ENCODE measurements at places on chromosomes 2 and 18. TPM values are rescaled to one million over a fixed set of nuclear protein-coding genes. Genes with fewer than 3 reads are reported as not detected.

Gene TACR1
- 0.37 TPM for total RNA-seq

Gene SLC9A4
- total RNA-seq, result not detected

DNA sequence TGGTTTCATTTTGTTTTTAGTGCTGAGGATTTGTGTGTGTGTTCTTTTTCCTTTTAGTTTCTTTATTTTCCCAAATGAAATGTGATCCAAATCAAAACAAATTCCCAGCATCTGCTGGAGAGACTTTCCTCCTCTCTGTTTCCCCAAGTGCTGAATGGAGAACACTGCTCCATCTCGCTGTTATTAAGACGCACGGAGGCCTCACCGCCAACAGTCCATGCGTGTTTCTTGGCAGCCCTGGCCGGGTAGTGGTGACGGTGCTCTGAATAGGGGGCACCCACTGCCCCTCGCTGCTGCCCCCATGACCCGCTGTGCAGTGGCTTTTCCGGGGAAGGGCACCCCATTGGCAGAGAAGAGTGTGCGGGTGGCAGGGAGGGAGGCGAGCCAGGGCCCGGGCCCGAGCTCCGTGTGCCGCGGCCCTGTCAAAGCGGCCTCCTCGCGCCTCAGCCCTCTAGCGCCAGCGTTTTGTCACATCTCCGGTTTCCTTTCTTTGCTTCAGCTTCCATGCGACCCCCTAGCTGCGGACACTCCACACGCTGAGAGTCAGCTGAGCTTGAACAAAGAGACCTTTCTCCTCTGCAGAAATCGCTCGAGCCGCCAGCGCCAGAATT, 473.7 kb upstream of the SALL3 start:
- no peak overlapping the region for H3K27ac ChIP-seq
- no peak for DNase-seq
- H3K36me3 ChIP-seq, result no peaks in the 10 kb centered on the region
- no peaks in the 10 kb centered on the region for H3K4me1 ChIP-seq
- H3K4me3 ChIP-seq, result no peak overlapping the region

DNA sequence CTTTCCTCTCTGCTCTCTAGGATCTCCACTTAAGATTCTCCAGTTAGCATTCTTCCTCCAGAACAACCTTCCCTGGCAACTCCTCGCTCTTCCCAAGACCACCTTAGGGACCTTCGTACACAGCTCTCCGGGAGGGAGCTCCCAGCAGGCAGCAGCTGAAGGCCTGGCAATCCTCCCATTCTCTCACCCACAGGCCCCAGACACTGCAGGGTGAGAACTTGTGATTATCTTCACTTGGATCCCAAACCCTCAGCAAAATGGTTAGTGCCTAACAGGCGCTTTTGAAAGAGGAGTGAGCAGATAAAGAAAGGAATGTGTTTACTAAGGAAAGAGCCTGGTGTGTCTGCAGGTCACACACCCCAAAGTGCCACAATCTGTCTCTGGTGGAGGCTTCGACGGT, 83.8 kb upstream of the SNTG2 start:
- H3K4me3 ChIP-seq, result no peak overlapping the region
- no peaks in the 10 kb centered on the region for H3K27me3 ChIP-seq
- no peak overlapping the region for H3K27ac ChIP-seq
- no peaks in the 10 kb centered on the region for H3K4me1 ChIP-seq
- H3K36me3 ChIP-seq, result no peaks in the 10 kb centered on the region

GRCh38 chr2:217994776-217995274, 8.0 kb downstream of the TNS1 start:
- no peak for DNase-seq
- H3K36me3 ChIP-seq, result no peaks in the 10 kb centered on the region
- peaks cover 42% of the 10 kb centered on the region for H3K4me1 ChIP-seq
- H3K4me3 ChIP-seq, result no peak overlapping the region
- no peak overlapping the region for H3K27ac ChIP-seq
- H3K27me3 ChIP-seq, result no peaks in the 10 kb centered on the region

DNA sequence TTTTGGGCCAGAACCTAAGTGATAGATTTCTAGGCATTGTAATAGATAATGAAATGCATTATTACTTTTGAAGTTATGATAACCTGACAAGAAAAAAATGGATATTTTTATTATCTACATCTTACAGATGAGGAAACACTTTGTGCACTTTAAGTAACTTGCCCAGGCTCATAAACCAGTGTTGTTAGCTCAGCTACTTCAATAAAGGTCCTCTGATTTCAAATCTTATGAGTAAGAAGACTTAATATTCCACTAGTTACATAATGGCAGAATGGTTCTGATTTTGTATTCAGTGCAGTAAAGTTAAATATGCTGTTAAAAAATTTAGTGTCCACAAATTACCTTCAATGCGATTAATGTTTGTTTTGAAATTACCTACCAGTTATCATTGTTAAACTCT, 199.0 kb downstream of the BABAM2 start:
- H3K36me3 ChIP-seq, result no peaks in the 10 kb centered on the region
- no peak overlapping the region for H3K4me3 ChIP-seq
- no peaks in the 10 kb centered on the region for H3K27me3 ChIP-seq
- no peak overlapping the region for H3K27ac ChIP-seq

Data from left lung (tissue), 14 donors.